CD4-positive, alpha-beta T cell (primary cell): ENCODE measurements at places on chromosomes 16 and 17. TPM values are rescaled to one million over a fixed set of nuclear protein-coding genes. Genes with fewer than 3 reads are reported as not detected.

GRCh38 chr17:66330646-66331037 lies 28.2 kb downstream of the PRKCA start:
- H3K27ac ChIP-seq = peak overlapping the region; percentile 49
- H3K4me3 ChIP-seq = peak overlapping the region; percentile 33
- H3K36me3 ChIP-seq = peaks cover 2% of the 10 kb centered on the region
- peaks cover 61% of the 10 kb centered on the region for H3K4me1 ChIP-seq

GRCh38 chr17:65918916-65919315 lies 273.0 kb downstream of the CEP112 start:
- H3K4me1 ChIP-seq = peaks cover 4% of the 10 kb centered on the region
- H3K27ac ChIP-seq = no peak overlapping the region
- no peak for DNase-seq
- H3K36me3 ChIP-seq = no peaks in the 10 kb centered on the region
- no peak overlapping the region for H3K4me3 ChIP-seq
- H3K27me3 ChIP-seq = no peaks in the 10 kb centered on the region

DNA sequence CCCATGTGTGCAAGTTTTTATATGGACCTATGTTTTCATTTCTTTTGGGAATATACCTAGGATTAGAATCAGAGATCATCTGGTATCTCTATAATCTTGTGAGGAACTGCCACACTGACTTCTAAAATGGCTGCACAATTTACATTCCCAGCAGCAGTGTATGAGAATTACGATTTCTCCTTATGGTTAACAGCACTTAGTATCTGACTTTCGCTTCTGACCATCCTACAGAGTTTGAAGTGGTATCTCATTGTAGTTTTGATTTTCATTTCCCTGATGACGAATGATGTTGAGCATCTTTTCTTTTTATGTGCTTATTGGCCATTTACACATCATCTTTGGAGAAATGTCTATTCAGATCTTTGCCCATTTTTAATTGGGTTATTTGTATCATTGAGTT lies 10.0 kb downstream of the C16orf96 start:
- no peak overlapping the region for H3K4me3 ChIP-seq
- H3K27ac ChIP-seq = no peak overlapping the region
- H3K4me1 ChIP-seq = no peaks in the 10 kb centered on the region
- H3K27me3 ChIP-seq = no peaks in the 10 kb centered on the region

The SLC6A4 gene
- not detected for total RNA-seq

The SLC5A11 gene
- total RNA-seq = 0.44 TPM

The ACSF2 gene
- 13.9 TPM for total RNA-seq

The IQCK gene
- total RNA-seq = 1.7 TPM
